ENCODE measurements at places on chromosomes 4 and X.

- DNase-seq: no peak
These were observed 505.6 kb downstream of the RAPGEF2 start for GRCh38 chr4:159608436-159608835.

DNA sequence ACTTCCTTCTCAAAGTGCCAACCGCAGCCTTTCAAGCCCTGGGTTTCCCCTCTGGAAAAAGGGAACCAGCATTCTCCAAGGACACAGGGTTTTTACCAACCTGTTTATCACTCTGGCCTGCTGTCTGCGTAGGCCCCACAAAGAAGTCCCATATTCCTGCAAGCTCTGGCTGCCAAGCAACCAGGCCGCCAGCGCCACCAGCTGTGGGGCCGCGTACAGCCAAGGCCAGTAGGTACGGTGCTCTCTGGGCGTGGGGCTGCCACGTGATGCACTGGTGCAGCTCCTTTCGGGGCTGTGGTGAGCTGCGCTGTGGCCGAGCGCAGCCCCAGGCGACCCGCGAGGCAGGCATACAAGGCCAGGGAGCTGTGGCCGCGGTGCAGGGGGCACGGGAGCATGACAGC, 22.1 kb downstream of the LUZP4 start:
- DNase-seq: peak; percentile 40

GRCh38 chr4:83639849-83640493, 104.1 kb downstream of the GPAT3 start:
- no peak for DNase-seq

- DNase-seq: no peak
These were observed 468 bp downstream of the GLA start for GRCh38 chrX:101407167-101407747.

DNA sequence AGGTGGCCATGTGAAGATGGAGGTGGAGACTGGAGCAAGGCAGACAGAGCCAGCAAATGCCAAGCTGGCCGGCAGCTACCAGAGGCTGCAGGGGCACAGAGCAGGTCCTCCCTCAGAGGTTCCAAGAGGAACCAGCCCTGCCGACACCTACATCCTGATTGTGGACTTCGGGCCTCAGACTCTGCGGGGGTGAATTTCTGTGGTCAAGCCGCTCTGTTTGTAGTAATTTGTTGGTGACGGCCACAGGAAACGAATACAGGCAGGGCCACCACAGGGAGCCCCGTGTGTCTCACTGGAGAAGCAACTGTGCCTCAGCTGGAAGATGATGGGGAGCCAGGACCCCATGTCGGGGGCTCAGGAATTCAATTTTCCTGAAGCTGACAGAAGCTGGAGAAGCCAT, 28.3 kb downstream of the ZFYVE28 start:
- no peak for DNase-seq

DNA sequence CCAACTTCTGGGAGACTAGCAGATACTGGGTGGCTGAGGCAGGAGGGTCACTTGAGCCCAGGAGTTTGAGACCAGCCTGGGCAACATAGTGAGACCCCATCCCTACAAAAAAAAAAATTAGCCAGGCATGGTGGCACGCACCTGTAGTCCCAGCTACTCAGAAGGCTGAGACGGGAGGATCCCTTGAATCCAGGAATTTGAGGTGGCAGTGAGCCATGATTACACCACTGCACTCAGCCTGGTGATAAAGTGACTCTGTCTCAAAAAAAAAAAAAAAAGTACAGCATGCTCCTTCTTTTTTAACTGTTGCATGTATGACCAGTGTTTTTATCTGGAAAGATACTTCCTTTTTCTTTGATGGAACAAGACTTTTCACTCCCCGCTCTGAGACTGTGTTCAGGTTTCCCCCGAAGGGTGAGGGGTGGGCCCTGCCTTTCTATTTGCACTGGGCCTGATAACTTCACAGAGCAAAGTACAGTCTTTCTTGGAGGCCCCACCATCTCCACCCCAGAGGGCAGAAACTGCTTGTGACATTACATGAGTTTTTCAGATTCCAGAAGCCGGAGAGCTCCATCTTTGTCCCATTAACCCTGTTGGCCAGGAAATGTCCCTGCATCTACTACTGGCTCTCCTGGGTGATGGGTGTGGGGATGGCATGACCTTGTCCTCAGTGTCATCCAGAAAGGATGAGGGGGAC, 35.2 kb downstream of the NYX start:
- no peak for DNase-seq

GRCh38 chr4:21885241-21885640, 63.3 kb downstream of the KCNIP4 start:
- no peak for DNase-seq

DNA sequence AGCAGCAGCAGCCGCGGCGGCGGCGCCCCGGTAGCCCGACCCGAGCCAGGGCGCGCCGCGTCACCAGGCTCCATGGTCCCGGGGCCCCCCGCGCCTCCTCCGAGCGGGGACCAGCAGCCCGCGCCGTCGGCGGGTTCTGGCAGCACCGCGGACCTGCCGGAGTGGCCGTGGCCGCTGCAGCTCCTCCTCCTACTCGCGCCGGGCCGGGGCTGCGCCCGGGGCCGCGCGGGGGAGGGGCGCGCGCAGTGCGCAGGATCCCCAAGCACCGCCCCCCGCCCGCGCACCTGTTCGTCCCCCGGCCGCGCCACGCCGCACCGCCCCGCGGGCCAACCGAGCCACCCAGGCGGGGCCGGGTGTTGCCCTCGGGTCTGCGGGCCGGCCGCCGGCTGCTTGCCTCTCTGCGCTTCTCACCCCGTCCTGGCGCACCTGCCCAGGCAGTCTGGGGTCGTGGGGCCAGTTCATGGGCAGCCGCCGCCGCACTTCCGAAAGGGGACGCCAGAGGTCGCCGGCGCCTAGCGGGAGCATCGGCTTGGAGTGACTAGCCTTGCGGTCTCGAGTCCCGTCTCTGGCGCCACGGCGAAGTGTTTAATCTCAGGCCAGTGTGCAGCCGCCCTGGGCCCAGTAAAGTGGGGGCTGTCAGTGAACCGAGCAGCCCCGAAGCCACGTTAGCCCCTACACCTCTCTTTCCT, at the start of gene SLC9A7:
SLC9A7 (minus strand) TSS at position 163 of the 689 bp plus-strand sequence; CDS start at position 74, 89 bp downstream.
- DNase-seq: peak; percentile 84

- no peak for DNase-seq
These were observed 19.8 kb upstream of the MANBA start for GRCh38 chr4:102780476-102781144.

DNA sequence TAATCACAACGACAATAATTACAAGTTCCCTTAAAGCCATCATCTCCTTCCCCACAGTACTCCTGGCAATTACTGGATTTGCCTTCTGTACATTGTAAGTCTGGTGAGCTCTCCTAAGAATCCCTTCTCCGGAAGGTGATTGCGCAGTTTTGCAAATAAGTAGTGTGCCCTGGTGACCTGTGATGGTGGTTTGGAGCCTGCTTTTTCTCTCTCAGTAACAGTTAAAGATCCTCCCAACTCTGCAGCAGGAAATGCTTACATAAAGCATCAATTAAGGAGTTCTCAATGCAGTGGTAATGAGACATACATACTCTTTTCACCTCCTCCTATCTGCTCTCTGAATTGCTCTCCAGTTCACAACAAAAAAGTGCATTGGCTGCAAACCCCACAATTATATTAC, 159.7 kb downstream of the SH2D1A start:
- no peak for DNase-seq

GRCh38 chr4:155383541-155383940, 6.8 kb upstream of the MAP9 start:
- no peak for DNase-seq

GRCh38 chr4:67080046-67080557, 465.2 kb downstream of the CENPC start:
- no peak for DNase-seq

- no peak for DNase-seq
These were observed 51.3 kb upstream of the NFKB1 start for GRCh38 chr4:102449751-102450352.

- no peak for DNase-seq
These were observed 134.1 kb downstream of the COX18 start for GRCh38 chr4:72935462-72935861.

GRCh38 chr4:10684631-10685030, at the start of gene CLNK:
Gene CLNK (minus strand): TSS chr4:10684768. CDS start chr4:10667869, 16,899 bp downstream.
- no peak for DNase-seq

DNA sequence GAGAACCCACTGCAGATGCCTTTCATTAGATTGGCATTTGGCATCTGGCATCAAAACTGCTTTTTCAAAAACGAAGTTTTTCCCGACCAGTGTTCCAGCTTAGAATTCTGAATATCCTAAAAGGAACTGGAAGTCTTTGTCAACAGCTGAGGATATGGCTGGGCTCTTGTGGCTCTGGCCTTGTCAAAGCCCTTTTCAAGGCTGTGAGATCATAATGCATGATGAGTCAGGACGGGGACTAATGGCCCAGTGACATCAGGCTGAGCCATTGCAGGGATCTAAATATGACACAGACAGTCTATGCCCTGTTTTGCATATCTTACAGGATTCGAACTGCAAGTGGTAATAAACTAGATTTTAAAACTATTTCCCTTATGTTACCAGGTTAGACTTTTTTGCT, 306.4 kb downstream of the PTTG2 start:
- no peak for DNase-seq

DNA sequence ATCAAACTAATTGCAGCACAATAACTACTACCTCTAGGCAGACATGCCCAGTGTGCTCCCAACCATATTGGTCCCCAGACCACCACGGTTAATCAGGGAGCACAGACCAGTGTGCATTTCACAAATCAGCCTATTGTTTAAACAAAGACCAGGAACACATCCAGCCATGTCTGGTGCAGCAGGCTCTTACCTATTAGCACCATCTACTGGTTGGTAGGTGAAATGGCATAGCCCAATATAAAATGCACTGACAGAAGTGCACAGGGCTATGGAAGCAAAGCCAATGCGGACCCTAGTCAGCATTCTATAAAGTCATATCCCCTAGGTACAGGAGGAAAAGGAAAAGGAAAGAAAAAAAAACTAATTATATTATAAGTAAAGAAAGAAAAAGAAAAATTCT, 15.5 kb upstream of the CYLC1 start:
- no peak for DNase-seq

GRCh38 chr4:96652821-96653220, 812.9 kb downstream of the PDHA2 start:
- DNase-seq: no peak

- DNase-seq: no peak
These were observed 208.8 kb downstream of the OR13H1 start for GRCh38 chrX:131752493-131753198.

GRCh38 chr4:56910172-56910967, 2.7 kb downstream of the REST start:
- DNase-seq: no peak
